ENCODE measurements at places on chromosomes 11 and 22.

GRCh38 chr11:111450480-111451320, 61.5 kb downstream of the BTG4 start:
- DNase-seq, result no peak

DNA sequence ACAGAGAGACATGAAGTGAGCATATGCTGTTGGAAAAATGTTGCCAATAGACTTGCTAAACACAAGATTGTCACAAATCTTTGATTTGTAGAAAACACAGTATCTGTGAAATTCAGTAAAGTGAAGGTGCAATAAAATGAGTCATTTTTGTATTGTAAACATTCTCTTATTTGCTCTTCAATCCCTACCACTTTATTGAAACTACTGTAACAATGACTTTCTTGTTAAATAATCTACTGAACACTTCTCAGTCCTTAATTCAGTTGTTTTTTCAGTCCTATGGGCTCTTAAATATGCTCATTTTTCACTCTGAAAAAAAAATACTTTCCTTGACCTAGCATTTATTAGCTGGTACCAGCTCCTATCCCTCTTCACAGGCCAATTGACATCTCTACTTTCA, 531.9 kb downstream of the DLG2 start:
- no peak for DNase-seq

GRCh38 chr11:116702772-116703385, 69.9 kb downstream of the BUD13 start:
- no peak for DNase-seq

DNA sequence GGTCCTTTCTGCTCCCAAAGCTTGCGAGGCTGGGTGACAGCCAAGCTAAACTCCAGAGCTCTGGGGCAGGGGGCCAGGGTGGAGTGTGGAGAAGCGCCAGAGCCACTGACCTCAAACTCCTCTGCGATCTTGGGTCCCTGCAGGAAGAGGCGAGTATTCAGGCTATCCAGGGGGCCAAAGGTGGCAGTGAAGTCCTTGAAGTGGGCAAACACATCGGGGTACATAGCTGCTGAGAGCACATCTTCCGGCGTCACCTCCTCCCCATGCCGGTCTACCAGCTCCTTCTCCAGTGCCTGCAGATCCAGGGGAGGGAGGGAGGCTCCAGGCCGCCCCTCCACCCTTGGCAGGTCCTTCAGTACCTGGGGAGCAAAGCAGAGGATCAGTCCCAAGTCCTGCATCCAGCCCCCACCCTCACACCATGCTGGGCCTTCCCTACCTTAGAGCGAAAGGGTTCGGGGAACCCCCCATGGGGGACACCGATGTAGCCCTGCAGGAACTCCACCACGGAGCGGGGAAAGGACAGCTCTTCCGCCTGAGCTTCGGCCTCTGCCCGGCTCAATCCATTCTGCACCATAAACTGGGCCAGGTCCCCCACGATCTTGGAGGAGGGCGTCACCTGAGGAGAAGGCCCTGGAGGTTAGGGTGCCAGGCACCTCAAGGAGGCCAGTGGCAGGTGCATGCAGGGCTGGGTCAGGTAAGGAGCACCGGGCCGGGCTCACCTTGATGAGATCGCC, 6.4 kb downstream of the RCE1 start:
- DNase-seq, result no peak

- DNase-seq, result no peak
These were observed 55.5 kb downstream of the MAPK1 start for GRCh38 chr22:21811982-21812381.

DNA sequence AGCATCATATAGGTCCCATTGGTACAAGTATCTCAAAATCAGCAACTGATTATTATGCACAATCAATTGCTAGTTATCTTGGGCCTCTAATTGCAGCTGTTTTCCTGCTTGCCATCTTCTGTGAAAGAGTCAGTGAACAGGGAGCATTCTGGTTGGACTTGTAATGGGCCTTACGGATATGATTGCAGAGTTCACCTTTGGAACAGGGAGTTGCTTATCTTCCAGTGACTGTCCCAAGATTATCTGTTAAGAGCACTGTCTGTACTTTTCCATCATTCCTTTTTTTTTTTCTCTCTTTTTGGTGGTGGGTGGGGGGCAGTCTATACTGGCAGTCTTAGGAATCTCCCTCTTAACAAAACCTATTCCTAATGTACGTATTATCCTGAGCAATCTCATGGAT, 17.8 kb downstream of the OR8G5 start:
- no peak for DNase-seq

- DNase-seq, result peak; percentile 68
These were observed 48.7 kb downstream of the TSPAN18 start for GRCh38 chr11:44775366-44775984.

- DNase-seq, result no peak
These were observed 4.7 kb upstream of the LGR4 start for GRCh38 chr11:27477243-27477642.

GRCh38 chr11:120389693-120390584, 53.7 kb downstream of the ARHGEF12 start:
- DNase-seq, result no peak

Data from stimulated activated CD4-positive, alpha-beta T cell treated with anti-CD3 and anti-CD28 coated beads, Interleukin-1b, Interleukin-23, amount 100 ng/mL, for 48 hours (primary cell).